ENCODE measurements at places on chromosomes 12 and 14. TPM values are rescaled to one million over a fixed set of nuclear protein-coding genes. Genes with fewer than 3 reads are reported as not detected.

Gene YAF2
- total RNA-seq = 19.9 TPM

Gene DACT1
- total RNA-seq = 6.8 TPM

Gene TPH2
- 0.13 TPM for total RNA-seq

- H3K36me3 ChIP-seq = no peaks in the 10 kb centered on the region
- H3K27ac ChIP-seq = peak overlapping the region; percentile 68
- no peaks in the 10 kb centered on the region for H3K27me3 ChIP-seq
- DNase-seq = no peak
- H3K4me3 ChIP-seq = peak overlapping the region; percentile 35
These were observed 4.3 kb downstream of the FRS2 start for GRCh38 chr12:69474456-69474855.

Gene ADCY4
- 36.9 TPM for total RNA-seq

GRCh38 chr12:73308079-73308478 lies 1035.9 kb downstream of the TRHDE start:
- H3K27ac ChIP-seq = no peak overlapping the region
- no peak overlapping the region for H3K4me3 ChIP-seq
- H3K4me1 ChIP-seq = no peaks in the 10 kb centered on the region
- DNase-seq = no peak

- no peak overlapping the region for H3K27ac ChIP-seq
- H3K27me3 ChIP-seq = no peaks in the 10 kb centered on the region
- peaks cover 7% of the 10 kb centered on the region for H3K4me1 ChIP-seq
- DNase-seq = no peak
- peaks cover 7% of the 10 kb centered on the region for H3K36me3 ChIP-seq
These were observed 8.7 kb downstream of the ANKRD13A start for GRCh38 chr12:110007881-110008280.

- no peaks in the 10 kb centered on the region for H3K27me3 ChIP-seq
- H3K4me1 ChIP-seq = peaks cover 45% of the 10 kb centered on the region
- no peak overlapping the region for H3K4me3 ChIP-seq
- DNase-seq = no peak
These were observed 136.0 kb downstream of the CRADD start for GRCh38 chr12:93813186-93813585.

- DNase-seq = no peak
- no peak overlapping the region for H3K4me3 ChIP-seq
- peaks cover 14% of the 10 kb centered on the region for H3K4me1 ChIP-seq
- H3K27ac ChIP-seq = no peak overlapping the region
- H3K36me3 ChIP-seq = peaks cover 23% of the 10 kb centered on the region
These were observed 5.1 kb downstream of the PCK2 start for GRCh38 chr14:24098927-24099813.

DNA sequence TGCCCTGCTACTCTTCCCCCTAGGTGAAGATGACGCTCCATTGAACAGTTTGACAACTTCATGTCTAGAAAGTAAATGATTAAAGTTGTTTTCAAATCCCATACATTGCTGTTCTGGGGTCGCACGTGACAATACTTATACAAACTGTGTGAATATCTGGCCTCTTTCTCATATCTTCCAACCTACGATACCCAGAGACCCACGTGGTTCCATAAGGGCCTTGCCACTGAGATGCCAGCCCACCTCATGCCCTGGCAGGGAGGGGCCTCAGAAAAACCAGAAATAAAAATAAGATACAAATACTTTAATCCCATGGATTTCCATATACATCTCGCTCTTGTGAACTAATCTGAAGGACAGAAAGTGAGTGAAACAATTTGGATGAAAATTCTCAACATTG lies 4.5 kb downstream of the GZMB start:
- no peak overlapping the region for H3K27ac ChIP-seq
- no peak overlapping the region for H3K4me3 ChIP-seq
- H3K36me3 ChIP-seq = no peaks in the 10 kb centered on the region
- H3K27me3 ChIP-seq = no peaks in the 10 kb centered on the region
- no peak for DNase-seq

- H3K4me3 ChIP-seq = no peak overlapping the region
- no peaks in the 10 kb centered on the region for H3K36me3 ChIP-seq
- H3K27me3 ChIP-seq = no peaks in the 10 kb centered on the region
- no peak overlapping the region for H3K27ac ChIP-seq
These were observed 1517.0 kb downstream of the AACS start for GRCh38 chr12:126582231-126582630.

GRCh38 chr12:46212108-46212982 lies 56.5 kb downstream of the SLC38A1 start:
- peaks cover 87% of the 10 kb centered on the region for H3K4me1 ChIP-seq
- H3K27me3 ChIP-seq = no peaks in the 10 kb centered on the region
- no peak for DNase-seq
- H3K27ac ChIP-seq = peak overlapping the region; percentile 78
- H3K4me3 ChIP-seq = no peak overlapping the region
- H3K36me3 ChIP-seq = peaks cover 6% of the 10 kb centered on the region

GRCh38 chr12:118526255-118527095 lies 150.1 kb downstream of the SUDS3 start:
- peak overlapping the region; percentile 73 for H3K27ac ChIP-seq
- no peak overlapping the region for H3K4me3 ChIP-seq
- no peak for DNase-seq
- H3K4me1 ChIP-seq = peaks cover 7% of the 10 kb centered on the region
- H3K27me3 ChIP-seq = no peaks in the 10 kb centered on the region

DNA sequence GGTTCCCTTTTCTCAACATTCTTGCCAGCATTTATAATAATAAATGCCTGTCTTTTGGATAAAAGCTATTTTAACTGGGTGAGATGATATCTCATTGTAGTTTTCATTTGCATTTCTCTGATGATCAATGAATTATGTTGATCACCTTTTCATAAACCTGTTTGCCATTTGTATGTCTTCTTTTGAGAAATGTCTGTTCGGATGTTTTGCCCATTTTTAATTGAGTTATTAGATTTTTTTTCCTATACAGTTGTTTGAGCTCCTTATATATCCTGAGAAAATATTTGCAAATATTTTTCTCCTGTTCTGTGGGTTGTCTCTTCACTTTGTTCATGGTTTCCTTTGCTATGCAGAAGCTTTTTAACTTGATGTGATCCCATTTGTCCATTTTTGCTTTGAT lies 8.1 kb upstream of the LIMA1 start:
- no peaks in the 10 kb centered on the region for H3K27me3 ChIP-seq
- no peak for DNase-seq
- H3K4me3 ChIP-seq = no peak overlapping the region
- no peaks in the 10 kb centered on the region for H3K4me1 ChIP-seq

DNA sequence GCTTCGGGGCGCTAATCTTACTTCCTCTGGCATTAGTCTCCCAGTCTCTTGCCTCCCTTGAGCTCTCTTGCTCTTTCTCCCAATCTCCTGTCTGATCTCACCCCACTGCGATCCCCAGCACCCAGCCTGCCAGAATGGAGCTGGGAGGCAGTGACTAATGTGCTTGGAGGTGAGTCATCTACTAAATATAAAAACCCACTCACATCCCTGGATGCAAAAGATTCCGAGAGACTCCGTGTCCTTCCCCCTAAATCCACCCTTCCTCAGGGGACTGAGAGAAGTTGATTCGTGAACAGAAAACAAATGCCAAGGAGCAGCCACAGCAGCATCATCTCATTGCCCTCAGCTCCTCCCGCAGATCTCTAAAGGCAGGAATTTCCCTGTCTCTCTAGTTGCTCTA lies 45.7 kb upstream of the KCNA5 start:
- no peaks in the 10 kb centered on the region for H3K36me3 ChIP-seq
- H3K27ac ChIP-seq = no peak overlapping the region
- peaks cover 16% of the 10 kb centered on the region for H3K4me1 ChIP-seq
- no peak overlapping the region for H3K4me3 ChIP-seq
- peaks cover 7% of the 10 kb centered on the region for H3K27me3 ChIP-seq

Gene LBHD2
- not detected for total RNA-seq

DNA sequence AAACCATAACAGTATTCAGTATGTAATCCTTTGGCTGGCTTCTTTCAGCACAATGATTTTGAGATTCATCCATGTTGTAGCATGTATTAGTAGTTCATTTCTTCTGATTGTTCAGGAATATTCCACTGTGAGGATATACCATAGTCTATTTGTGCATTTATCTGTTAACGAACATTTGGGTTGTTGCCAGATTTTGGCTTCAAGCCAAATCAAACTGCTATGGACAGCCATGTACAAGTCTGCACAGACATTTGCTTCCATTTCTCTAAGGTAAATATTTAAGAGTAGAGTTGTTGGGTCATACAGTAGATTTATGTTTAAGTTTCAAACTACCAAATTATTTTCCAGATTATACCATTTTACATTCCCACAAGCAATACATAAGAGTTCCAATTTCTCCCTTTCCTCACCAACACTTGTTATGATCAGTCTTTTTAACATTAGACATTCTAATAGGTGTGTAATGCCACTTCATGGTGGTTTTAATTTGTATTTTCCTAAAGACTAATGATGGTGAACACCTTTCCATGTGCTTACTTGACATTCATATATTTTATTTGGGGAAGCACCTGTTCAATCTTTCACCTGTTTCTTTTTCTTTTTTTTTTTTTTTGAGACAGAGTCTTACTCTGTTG lies 56.6 kb downstream of the ZFYVE21 start:
- H3K27me3 ChIP-seq = no peaks in the 10 kb centered on the region
- peaks cover 14% of the 10 kb centered on the region for H3K4me1 ChIP-seq
- DNase-seq = no peak
- H3K27ac ChIP-seq = no peak overlapping the region

DNA sequence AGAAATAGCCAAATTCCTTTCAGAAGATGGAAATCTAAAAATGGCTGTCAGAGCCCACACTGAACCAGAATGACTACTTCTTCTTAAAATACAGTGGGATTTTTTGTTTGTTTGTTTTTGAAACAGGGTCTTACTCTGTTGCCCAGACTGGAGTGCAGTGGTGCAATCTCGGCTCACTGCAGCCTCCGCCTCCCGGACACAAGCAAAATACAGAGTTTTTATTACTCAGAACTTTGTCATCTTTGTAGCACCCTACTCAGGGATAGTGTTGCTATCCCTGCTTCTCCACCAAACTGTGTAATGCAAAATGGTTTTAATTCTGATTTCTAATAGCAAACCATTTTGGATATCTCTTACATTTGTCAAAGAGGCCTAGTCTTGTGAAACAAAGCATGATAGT lies 16.4 kb downstream of the ZNF410 start:
- H3K27ac ChIP-seq = no peak overlapping the region
- H3K4me1 ChIP-seq = no peaks in the 10 kb centered on the region
- H3K4me3 ChIP-seq = no peak overlapping the region
- no peak for DNase-seq

Gene TRPV4
- 0.63 TPM for total RNA-seq

Gene FAM90A1
- not detected for total RNA-seq

GRCh38 chr14:29035134-29035533 lies 268.5 kb downstream of the FOXG1 start:
- no peaks in the 10 kb centered on the region for H3K27me3 ChIP-seq
- no peaks in the 10 kb centered on the region for H3K36me3 ChIP-seq
- no peak overlapping the region for H3K27ac ChIP-seq
- H3K4me1 ChIP-seq = no peaks in the 10 kb centered on the region

DNA sequence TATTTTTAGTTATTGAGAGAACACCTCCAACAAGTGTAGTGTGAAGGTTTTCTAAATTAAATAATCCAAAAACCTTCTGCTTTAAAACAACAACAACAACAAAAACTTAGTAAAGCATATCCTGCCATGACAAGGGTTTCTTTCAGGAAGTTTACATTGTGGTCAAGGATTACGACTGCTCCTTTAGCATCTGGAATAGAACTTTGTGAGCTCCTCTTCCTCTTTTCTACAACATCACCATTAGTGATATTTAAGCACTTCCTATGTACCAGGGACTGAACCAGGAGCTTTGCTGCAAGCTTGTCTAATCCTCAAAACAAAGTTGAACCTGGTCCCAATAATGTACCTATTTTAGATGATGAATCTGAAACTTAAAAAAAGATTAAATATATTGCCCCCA lies 315.4 kb upstream of the KITLG start:
- no peak overlapping the region for H3K4me3 ChIP-seq
- no peaks in the 10 kb centered on the region for H3K36me3 ChIP-seq
- no peaks in the 10 kb centered on the region for H3K4me1 ChIP-seq
- DNase-seq = no peak
- no peaks in the 10 kb centered on the region for H3K27me3 ChIP-seq
- H3K27ac ChIP-seq = no peak overlapping the region

Gene PTGDR
- 0.17 TPM for total RNA-seq

Gene STAC3
- total RNA-seq = 1.7 TPM

Gene KCNH3
- total RNA-seq = 0.66 TPM

DNA sequence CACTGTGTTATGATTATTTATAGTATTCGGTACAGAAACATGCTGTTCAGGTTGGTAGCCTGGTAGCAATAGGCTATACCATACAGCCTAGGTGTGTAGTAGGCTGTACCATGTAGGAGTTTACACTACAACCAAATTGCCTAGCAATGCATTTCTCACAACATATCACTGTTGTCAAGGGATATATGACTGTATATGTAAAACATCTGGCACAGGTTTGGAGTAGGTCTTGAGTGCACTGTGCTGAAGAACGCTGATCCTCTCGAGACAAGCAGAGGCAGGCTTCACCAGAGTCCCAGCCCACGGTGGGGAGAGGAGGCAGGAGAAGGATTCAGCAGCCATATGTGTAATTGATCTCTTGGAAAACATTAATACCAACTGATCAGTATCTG lies 15.0 kb upstream of the TBX5 start:
- no peaks in the 10 kb centered on the region for H3K36me3 ChIP-seq
- H3K27me3 ChIP-seq = no peaks in the 10 kb centered on the region
- peaks cover 11% of the 10 kb centered on the region for H3K4me1 ChIP-seq
- H3K4me3 ChIP-seq = no peak overlapping the region
- no peak for DNase-seq

Gene TIGAR
- total RNA-seq = 6.6 TPM

- DNase-seq = no peak
- H3K4me3 ChIP-seq = no peak overlapping the region
- no peaks in the 10 kb centered on the region for H3K27me3 ChIP-seq
- no peaks in the 10 kb centered on the region for H3K36me3 ChIP-seq
- no peak overlapping the region for H3K27ac ChIP-seq
- H3K4me1 ChIP-seq = peaks cover 24% of the 10 kb centered on the region
These were observed 3.6 kb upstream of the GNG2 start for GRCh38 chr14:51856792-51857296.

GRCh38 chr12:115870510-115870909 lies 407.0 kb downstream of the MED13L start:
- no peak overlapping the region for H3K4me3 ChIP-seq
- H3K36me3 ChIP-seq = no peaks in the 10 kb centered on the region
- H3K27ac ChIP-seq = no peak overlapping the region
- H3K27me3 ChIP-seq = no peaks in the 10 kb centered on the region

GRCh38 chr14:51595881-51596455 lies 55.7 kb upstream of the FRMD6 start:
- DNase-seq = no peak
- H3K4me1 ChIP-seq = no peaks in the 10 kb centered on the region
- no peaks in the 10 kb centered on the region for H3K27me3 ChIP-seq
- H3K27ac ChIP-seq = no peak overlapping the region
- H3K36me3 ChIP-seq = no peaks in the 10 kb centered on the region
- no peak overlapping the region for H3K4me3 ChIP-seq

- H3K36me3 ChIP-seq = no peaks in the 10 kb centered on the region
- no peaks in the 10 kb centered on the region for H3K4me1 ChIP-seq
- no peak overlapping the region for H3K27ac ChIP-seq
- no peak for DNase-seq
These were observed 36.7 kb downstream of the PRICKLE1 start for GRCh38 chr12:42552822-42553221.
